Effector memory CD4-positive, alpha-beta T cell (primary cell): ENCODE measurements at places on chromosomes 2 and 18.

GRCh38 chr2:102061962-102062795 is 70.4 kb downstream of the IL1R2 start:
- DNase-seq, result no peak

GRCh38 chr2:164504253-164504652 is 117.0 kb downstream of the GRB14 start:
- no peak for DNase-seq

GRCh38 chr2:194294156-194294555 is 1362.9 kb upstream of the SLC39A10 start:
- no peak for DNase-seq

GRCh38 chr2:219672406-219672805 is 45.0 kb downstream of the SLC4A3 start:
- DNase-seq, result no peak

DNA sequence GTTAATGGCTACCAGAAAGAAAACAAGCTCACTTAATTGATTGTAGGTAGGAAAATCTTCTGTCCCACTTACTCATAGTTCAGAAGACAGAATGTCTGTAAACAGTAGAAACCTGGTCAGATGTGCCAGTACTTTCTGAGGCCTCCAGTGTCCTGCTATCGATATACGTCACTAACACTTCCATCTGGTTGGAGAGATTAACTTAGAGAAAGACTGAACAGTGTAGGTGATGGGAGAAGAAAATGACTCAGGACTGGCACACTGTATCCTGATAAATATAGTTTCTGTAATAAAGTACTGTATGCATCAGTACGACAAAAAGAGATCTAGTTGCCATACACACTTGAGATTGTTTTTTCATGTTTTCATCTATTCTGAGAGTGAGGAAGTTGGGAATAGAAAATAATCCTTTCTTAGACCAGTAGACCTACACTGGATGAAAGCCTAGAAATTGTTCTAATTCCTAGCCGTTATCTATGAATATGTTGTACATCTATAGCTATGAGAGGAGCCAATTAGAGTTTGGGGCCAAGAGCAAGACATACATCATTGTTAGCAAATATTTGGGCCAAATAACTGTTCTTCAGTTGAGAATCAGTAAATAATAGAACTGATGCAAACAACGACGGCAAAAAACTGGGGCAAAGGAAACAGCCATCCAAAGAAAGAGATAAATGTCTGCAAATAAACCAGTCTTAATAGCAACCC is 105.9 kb downstream of the NAT8 start:
- DNase-seq, result no peak

DNA sequence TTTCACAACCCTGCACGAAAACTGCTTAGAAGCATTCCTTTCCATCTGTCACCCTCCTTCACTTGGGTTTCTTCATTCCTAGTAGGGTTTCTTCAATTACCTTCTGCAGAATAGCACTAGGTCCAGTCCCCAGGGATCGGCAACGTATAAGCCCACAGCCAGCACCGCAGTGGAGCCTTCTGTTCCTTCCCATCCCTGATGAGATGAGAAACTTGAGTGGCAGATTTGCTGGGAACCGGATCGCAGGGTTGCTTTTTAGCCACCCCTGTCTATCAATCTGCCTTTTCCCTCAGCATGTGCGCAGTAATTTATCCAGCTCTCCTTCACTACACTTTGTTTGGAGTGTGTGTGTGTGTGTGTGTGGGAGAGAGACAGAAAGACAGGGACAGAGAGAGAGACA is 94.2 kb downstream of the CD8B2 start:
- no peak for DNase-seq
